Colonic mucosa (tissue), 4 donors: ENCODE measurements at places on chromosomes 7 and 10. TPM values are rescaled to one million over a fixed set of nuclear protein-coding genes. Genes with fewer than 3 reads are reported as not detected.

The CHRM2 gene
- total RNA-seq, result 6.1 TPM

The C10orf143 gene
- 1.9 TPM for total RNA-seq

The PDZD7 gene
- 0.42 TPM for total RNA-seq

The CYP3A5 gene
- 112 TPM for total RNA-seq

The PKD2L1 gene
- total RNA-seq, result 0.52 TPM

The ADAM22 gene
- 2.8 TPM for total RNA-seq

The CLRN3 gene
- 110 TPM for total RNA-seq

The EBF3 gene
- 0.80 TPM for total RNA-seq

The SEMA3C gene
- 103 TPM for total RNA-seq

The BHLHA15 gene
- total RNA-seq, result 0.67 TPM

The PIK3CG gene
- 2.3 TPM for total RNA-seq

The SFRP5 gene
- 1.2 TPM for total RNA-seq

The ZNF394 gene
- total RNA-seq, result 26.4 TPM

- no peak overlapping the region for H3K27ac ChIP-seq
- no peak for DNase-seq
These were observed 58.5 kb upstream of the FERD3L start for GRCh38 chr7:19203686-19204085.

DNA sequence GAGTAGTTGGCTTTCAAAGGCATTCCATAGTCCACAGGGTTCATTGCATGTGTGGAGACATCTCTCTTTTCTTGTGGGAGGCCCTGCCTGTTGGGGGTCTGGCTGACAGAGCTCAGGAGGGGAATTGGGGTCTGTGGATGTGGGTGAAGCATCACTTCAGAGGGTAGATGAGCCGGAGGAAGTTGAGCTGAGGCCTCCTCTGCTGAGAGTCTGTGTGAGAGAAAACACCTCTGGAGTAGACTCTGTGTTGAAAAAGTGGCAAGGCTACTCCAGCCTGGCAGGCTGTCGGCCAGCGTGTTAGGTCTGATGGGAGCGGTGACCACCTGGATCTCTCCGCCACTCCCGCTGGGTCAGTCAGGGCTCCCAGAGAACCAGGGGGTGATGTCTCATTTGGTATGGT lies 358.0 kb upstream of the MGMT start:
- H3K27ac ChIP-seq, result no peak overlapping the region
- no peaks in the 10 kb centered on the region for H3K27me3 ChIP-seq
- H3K4me1 ChIP-seq, result no peaks in the 10 kb centered on the region
- no peak for DNase-seq
- no peaks in the 10 kb centered on the region for H3K36me3 ChIP-seq

DNA sequence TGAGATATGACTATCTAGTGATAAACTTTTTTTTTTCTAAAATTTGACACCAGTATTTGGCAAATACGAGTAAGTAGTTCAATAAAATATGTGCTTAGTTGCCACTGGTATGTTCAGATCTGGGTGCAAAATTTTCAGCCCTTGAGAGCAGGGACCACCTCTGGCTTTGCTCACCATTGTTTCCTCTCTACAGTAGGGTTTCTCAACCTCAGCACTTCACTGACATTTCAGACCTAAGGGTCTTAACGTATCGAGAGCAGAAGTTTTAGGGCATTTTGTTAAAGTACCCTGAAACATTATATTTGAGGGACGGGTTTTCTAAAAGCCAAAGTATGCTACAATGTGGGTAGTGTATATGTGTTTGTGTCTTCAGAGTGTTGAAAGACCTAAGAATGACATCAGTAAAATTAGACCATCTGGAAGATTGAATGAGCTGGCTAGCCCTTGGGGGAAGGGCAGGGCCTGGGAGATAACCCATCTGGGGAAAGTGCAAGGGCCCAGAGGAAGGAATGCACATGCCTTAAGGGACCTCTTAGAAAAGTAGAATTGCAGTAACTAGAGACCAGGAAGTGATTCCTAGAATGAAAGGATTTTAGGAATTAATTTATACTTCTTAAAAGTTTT lies 11.8 kb downstream of the BZW2 start:
- H3K4me3 ChIP-seq, result no peak overlapping the region
- no peaks in the 10 kb centered on the region for H3K27me3 ChIP-seq
- no peaks in the 10 kb centered on the region for H3K4me1 ChIP-seq
- no peak for DNase-seq
- no peak overlapping the region for H3K27ac ChIP-seq
- no peaks in the 10 kb centered on the region for H3K36me3 ChIP-seq

DNA sequence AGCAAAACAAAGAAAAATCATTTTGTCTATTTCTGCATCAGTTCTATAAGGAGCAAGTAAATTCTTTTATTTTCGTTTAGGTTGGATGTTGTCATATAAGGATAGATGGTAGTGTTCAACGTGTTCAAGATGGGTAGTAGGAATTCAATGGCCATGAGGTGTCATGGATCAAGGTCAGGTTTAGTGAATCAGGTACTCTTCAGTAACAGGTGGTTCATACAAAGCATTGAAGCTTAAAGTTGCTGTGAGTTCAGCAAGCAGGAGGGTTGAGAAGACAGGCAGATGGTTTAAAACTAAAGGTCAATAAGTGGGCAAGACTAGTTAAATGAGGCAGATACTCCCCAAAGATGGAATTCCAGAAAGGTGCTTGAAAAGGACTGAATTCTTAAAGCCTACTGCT lies 5.6 kb downstream of the LUC7L2 start:
- H3K4me3 ChIP-seq, result no peak overlapping the region
- H3K4me1 ChIP-seq, result peaks cover 11% of the 10 kb centered on the region
- DNase-seq, result no peak
- H3K36me3 ChIP-seq, result no peaks in the 10 kb centered on the region
- no peaks in the 10 kb centered on the region for H3K27me3 ChIP-seq

- DNase-seq, result no peak
- no peaks in the 10 kb centered on the region for H3K36me3 ChIP-seq
- no peaks in the 10 kb centered on the region for H3K4me1 ChIP-seq
- no peak overlapping the region for H3K27ac ChIP-seq
- H3K4me3 ChIP-seq, result no peak overlapping the region
These were observed 69.4 kb downstream of the C1GALT1 start for GRCh38 chr7:7251742-7252141.

- H3K36me3 ChIP-seq, result no peaks in the 10 kb centered on the region
- H3K27ac ChIP-seq, result no peak overlapping the region
- no peaks in the 10 kb centered on the region for H3K4me1 ChIP-seq
- H3K27me3 ChIP-seq, result no peaks in the 10 kb centered on the region
- no peak for DNase-seq
These were observed 72.6 kb downstream of the JAZF1 start for GRCh38 chr7:28107960-28108359.

DNA sequence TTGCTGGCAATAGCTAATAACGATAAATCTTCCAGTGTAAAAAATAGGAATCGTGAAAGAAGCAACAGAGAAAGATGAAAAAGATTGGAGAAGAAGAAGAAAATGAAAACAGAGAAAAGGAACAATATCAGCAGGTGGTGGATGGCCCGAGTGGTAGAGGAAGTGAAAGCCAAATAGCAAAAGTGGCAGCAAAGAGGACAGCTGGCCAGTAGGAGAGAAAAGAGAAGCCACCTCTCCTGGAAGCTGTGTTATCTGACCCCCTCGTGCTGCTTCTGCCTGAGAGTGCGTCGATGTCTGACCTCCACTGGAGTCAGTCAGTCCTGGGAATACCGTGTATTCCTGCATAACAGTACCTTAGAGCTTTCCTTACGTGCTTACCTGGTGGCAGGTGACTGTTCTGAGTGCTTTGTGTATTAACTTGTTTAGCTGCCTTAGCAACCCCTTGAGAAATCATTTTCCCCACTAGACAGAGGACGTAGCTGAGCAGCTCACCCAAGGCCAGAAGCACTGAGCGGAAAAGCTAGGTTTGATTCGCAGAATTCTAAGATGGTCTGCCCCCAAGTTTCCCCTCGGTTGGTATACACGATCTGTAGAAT lies 88.3 kb downstream of the CHN2 start:
- no peak overlapping the region for H3K4me3 ChIP-seq
- no peaks in the 10 kb centered on the region for H3K4me1 ChIP-seq
- no peaks in the 10 kb centered on the region for H3K36me3 ChIP-seq
- no peaks in the 10 kb centered on the region for H3K27me3 ChIP-seq

GRCh38 chr10:90605506-90605905 lies 252.3 kb downstream of the HTR7 start:
- DNase-seq, result no peak
- no peak overlapping the region for H3K27ac ChIP-seq
- no peaks in the 10 kb centered on the region for H3K4me1 ChIP-seq
- no peak overlapping the region for H3K4me3 ChIP-seq

DNA sequence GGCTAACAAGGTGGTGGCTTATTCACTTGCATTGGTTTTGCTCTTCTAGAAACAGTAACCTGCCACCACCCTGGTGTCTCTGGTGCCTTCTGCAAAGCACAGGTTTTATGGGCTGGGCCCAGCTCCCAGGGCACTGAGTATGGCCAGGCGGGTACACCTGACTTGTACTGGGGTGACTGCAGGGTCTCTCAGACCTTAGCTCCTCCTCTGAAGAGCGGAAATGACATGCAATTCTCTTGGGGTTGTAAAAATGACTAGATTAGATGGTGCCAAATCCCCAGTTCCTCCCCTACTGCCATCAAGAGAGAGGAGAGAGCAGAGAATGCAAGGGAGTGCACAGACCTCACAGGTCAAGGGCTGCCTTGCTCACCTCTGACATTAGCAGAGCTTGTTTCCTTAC lies 14.7 kb downstream of the ESYT2 start:
- no peaks in the 10 kb centered on the region for H3K27me3 ChIP-seq
- DNase-seq, result no peak
- H3K36me3 ChIP-seq, result no peaks in the 10 kb centered on the region

GRCh38 chr10:4066581-4067390 lies 281.8 kb upstream of the KLF6 start:
- H3K27ac ChIP-seq, result peak overlapping the region; percentile 82
- H3K4me1 ChIP-seq, result no peaks in the 10 kb centered on the region
- H3K36me3 ChIP-seq, result no peaks in the 10 kb centered on the region
- H3K4me3 ChIP-seq, result no peak overlapping the region

- H3K4me3 ChIP-seq, result no peak overlapping the region
- no peak overlapping the region for H3K27ac ChIP-seq
- H3K36me3 ChIP-seq, result no peaks in the 10 kb centered on the region
- DNase-seq, result no peak
- H3K4me1 ChIP-seq, result no peaks in the 10 kb centered on the region
These were observed 30.6 kb upstream of the PRKCQ start for GRCh38 chr10:6610647-6611046.

DNA sequence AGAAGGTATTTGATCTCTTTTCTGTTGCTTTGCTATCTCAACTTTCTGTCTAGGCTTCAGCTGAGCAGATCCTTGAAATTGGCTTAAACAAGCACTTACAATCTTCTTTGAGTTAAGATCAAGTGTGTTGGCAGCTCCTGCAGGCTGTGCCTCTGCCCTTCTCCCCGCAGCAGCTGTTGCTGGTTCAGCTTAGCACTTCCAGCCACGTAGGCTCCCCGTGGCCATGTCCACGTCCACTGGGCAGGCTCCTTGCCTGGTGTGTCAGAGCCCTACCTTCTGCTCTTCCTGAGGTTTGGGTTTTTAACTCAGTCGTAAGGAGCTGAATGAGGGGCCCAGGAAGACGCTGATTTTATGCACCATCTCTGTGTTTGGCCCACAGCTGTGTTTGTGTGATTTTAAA lies 47.2 kb downstream of the CAMK1D start:
- H3K36me3 ChIP-seq, result no peaks in the 10 kb centered on the region
- no peaks in the 10 kb centered on the region for H3K27me3 ChIP-seq
- DNase-seq, result no peak

- no peaks in the 10 kb centered on the region for H3K27me3 ChIP-seq
- DNase-seq, result peak; percentile 43
- peak overlapping the region; percentile 67 for H3K27ac ChIP-seq
- peak overlapping the region; percentile 42 for H3K4me3 ChIP-seq
- H3K4me1 ChIP-seq, result peaks cover 14% of the 10 kb centered on the region
- no peaks in the 10 kb centered on the region for H3K36me3 ChIP-seq
These were observed 103.8 kb upstream of the PPIF start for GRCh38 chr10:79243181-79244067.

- H3K4me1 ChIP-seq, result no peaks in the 10 kb centered on the region
- H3K27me3 ChIP-seq, result no peaks in the 10 kb centered on the region
- no peak overlapping the region for H3K4me3 ChIP-seq
- no peak for DNase-seq
- H3K27ac ChIP-seq, result no peak overlapping the region
These were observed 48.6 kb upstream of the MKLN1 start for GRCh38 chr7:131279044-131279443.

DNA sequence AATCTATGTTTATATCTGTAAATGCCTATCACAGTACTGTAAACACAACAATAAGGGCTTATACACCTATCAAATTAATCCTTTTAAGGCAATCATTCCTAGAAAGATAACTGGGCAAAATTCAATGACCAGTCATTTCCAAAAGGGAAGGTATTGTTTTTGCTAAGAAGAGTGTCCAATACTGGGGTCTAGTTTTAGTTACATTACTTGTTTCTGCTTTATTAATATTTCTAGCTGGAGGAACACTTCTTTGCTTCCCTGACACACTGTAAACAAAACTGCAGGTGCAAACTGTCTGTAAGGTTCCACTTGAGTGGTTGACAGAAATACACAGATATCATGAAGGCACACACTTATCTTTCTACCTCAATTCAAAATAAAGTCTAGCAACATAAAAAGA lies 84.2 kb upstream of the FAM133B start:
- H3K4me3 ChIP-seq, result no peak overlapping the region
- H3K27ac ChIP-seq, result no peak overlapping the region
- no peaks in the 10 kb centered on the region for H3K36me3 ChIP-seq
- no peak for DNase-seq
- no peaks in the 10 kb centered on the region for H3K27me3 ChIP-seq
